ENCODE measurements at places on chromosomes 1 and 21.

GRCh38 chr1:203968761-203969160 is 104.2 kb upstream of the SOX13 start:
- DNase-seq, result no peak

- DNase-seq, result peak; percentile 22
Observed at GRCh38 chr1:151898519-151898991, 10.8 kb downstream of the THEM4 start.

DNA sequence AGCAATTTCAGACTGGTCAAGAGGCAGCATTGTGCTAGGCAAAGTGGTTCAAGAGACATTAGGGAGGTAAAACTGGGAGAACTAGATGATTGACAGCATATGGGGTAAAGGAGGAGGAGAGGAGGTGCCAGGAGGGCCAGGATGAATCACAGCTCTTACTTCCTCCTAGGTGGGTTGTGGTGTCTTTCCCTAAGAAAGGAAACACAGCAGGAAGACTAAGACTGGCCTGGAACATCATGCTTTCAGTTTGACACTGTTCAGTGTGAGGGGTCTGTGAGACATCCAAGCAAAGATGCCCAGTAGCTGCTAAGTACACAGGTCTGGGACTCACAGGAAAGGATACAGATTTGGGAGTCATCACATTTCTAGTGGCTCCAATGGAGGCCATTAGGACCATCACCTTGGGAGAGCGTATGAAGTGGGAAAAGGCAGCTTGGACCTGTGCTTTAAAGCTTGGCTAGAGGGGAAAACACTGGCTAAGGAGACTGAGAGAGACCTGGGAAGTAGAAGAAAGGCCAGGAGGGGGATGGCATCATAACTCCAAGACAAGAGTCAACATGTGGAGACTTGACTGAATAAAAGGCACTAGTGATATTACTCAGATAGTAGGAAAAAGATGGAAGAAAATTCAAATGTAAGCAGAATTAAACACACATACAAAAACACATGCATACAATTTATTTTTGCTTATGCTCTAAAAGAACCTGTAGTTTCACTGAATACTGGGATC is 17.3 kb downstream of the CD58 start:
- no peak for DNase-seq

DNA sequence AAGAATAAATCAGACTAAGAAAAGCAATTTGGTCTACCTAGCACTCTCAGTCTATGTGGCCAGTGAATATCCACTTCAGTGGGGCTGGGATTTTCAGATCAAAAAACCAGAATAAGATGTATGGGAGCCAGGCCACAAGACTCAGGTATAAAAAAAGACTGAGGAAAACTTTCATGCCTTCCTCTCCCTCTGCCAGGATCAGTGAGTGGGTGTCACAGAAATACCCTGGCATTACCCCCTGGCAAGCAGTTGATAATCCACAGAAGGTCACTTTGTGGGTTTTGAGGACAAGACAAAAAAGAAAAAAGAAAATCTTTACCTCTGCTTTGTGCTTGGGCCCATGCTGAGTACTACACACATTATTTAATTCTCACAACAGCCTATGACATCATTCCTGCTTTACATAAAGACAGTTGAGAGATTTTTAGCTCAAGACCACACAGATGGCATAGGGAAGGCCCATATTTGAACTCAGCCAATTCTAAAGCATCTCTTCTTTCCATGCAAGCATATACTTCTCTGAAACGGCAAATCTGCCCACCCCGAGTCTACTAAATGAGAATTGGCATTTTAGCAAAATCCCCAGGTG is 57.6 kb downstream of the DESI2 start:
- no peak for DNase-seq

DNA sequence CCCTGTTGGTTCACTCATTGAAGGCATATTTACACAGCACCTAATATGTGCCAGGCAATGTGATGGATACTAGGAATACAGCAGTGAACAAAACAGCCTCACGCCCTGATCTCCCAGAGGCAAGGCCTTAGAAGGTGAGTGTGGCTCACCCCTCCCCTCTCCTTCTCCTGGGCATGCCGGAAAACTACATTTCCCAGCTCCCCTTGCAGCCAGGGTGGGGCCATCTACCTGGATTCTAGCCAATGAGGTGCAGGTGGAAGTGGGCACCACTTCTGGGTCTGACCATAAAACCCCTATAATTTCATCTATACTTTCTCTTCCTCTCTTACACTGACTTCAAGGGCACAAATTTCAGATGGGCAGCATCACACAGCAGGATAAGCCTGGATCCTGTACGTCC is 63.8 kb downstream of the FBXO2 start:
- DNase-seq, result no peak

- DNase-seq, result no peak
Observed at GRCh38 chr1:242019018-242019417, 20.1 kb upstream of the MAP1LC3C start.

GRCh38 chr1:99648107-99648506 is 2.2 kb downstream of the PALMD start:
- no peak for DNase-seq

GRCh38 chr1:182794091-182794490 is 4.5 kb downstream of the NPL start:
- DNase-seq, result no peak

DNA sequence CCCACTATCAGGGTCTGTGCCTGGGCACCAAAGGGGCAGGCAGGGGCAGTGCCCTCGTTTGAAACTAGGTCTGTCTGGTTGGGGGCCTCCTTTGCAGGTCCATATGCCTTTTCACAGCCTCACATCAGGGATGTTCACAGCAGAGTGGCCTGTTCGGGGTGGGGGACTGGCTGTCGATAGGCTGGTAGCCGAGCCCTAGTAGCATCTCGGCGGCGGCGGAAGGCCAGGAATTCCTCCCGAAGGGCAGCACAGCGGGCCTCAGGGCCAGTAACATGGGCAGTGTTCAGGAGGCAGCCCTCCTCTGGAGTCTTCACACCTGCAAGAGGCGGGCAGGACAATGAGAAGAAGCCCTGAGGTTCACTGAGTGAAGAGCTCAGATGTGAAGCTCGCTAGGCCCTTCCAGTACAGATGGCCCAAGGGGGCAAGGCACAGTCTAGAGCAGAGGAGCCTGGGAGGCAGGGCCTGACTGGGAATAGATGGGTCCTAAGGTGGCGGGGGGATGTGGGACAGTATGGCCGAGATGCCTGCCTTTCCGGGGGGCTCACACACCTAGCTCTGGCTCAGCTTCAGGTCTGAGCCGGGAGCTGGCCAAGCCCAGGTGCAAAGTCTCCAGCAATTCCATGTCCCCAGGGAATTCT is 2.0 kb upstream of the TAGLN2 start:
- no peak for DNase-seq

DNA sequence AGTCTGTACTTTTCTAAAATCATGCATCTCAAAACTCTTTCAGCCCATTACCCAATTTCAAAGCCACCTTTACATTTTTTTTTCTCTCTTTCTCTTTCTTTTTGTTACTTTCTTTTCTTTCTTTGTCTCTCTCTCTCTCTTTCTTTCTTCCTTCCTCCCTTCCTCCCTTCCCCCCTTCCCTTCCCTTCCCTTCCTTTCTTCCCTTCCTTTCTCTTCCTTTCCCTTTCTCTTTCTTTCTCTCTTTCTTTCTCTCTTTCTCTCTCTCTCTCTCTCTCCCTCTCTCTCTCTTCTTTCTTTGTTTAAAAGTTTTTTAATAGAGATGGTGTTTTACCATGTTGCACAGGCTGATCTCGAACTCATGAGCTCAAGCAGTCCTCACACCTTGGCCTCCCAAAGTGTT is 11.5 kb downstream of the ZMYM4 start:
- DNase-seq, result no peak

DNA sequence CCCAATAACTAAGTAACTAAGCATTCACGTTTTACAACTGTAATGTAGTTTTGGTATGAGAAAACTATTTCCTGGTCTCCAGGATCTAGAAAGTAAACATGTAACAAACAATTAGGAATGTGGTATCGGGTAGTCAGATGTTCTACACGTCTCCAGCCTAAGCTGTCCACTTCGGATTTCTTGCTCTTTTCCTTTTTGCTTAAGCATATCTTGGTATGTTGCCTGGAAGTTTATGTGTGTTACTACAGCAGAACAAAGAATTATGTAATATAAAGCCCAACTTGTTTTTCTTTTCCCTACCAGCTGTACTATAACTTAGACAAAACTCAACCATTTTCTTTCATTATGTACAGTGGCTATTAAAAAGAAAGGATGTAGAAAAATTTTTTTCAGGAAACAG is 20.4 kb upstream of the WARS2 start:
- no peak for DNase-seq

GRCh38 chr1:55217226-55217986 is 2.2 kb upstream of the USP24 start:
- DNase-seq, result no peak

- no peak for DNase-seq
Observed at GRCh38 chr1:210625715-210626114, 297.0 kb downstream of the HHAT start.

- DNase-seq, result no peak
Observed at GRCh38 chr21:34945288-34945687, 103.8 kb downstream of the RUNX1 start.

- DNase-seq, result no peak
Observed at GRCh38 chr1:193019442-193020026, 39.6 kb downstream of the UCHL5 start.

- no peak for DNase-seq
Observed at GRCh38 chr1:230747890-230748800, 957 bp downstream of the CAPN9 start.

- no peak for DNase-seq
Observed at GRCh38 chr1:3168678-3169077, 99.7 kb downstream of the PRDM16 start.

DNA sequence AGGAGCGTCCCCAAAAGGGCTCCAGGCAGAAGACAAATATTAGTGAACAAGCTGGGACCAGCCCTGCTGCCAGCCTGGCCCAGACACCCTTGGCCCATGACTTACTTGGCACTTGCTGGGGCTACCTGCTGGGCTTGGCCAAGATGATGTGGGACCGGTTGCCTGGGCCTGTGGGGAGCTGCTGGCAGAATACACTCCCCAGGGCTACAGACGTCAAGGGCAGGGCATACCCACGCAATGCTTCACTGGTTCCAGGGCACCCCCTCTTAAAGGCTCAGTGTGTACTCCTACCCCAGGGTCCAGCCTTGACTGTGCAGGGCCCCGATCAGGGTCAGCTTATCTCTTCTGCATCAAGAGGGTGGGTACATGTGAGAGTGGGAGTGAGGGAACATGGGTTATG is 106.5 kb upstream of the SLC2A1 start:
- no peak for DNase-seq

DNA sequence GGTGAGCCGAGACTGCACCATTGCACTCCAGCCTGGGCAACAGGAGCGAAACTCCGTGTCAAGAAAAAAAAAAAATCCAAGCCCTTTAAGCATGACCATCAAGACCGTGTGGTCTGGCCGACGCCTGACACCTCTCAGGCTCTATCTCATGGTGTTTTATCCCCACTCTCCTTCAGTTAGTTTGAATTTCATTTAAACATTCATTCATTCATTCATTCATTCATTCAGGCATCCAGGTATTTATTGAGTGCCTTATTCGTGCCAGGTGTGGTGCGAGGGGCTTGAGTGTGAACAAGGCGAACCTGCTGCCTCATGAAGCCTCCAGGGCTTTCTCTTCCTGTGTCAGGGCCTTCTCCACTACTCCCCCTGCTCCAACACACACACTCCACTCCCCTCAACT is 22.6 kb upstream of the OPRD1 start:
- no peak for DNase-seq

GRCh38 chr1:16717336-16718098 is 22.8 kb upstream of the RNU1-4 start:
- no peak for DNase-seq

DNA sequence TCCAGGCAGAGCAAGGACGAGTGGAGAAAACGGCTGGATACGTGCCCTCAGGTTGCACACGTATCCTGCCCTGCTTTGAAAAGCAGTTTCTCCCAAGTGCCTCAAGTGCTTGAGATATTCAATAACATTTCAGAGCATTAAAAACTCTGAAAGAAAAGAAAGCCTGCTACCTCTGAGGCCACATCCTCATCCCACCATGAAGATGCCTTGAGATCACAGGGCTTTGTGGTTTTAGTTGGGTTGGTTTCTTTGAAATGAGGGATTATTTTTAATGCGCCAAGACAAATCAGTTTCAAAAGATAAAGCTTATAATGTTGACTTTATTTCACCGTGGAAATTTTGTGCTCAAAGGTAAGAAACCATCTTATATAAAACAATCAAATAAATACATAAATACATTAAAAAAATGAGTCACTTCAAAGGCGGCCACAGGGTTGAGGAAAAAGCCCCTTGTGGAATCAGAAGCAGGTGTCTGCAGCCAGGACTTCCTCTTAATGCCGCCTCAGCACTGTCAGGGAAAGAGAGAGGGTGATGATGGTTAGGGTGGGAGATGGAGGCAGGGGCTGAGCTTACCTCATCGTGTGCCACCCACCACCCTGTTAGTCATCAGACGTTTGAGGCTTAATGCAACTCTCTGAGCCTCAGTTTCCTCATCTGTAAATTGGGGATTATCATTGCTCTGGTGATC is 1.4 kb downstream of the NPPB start:
- DNase-seq, result no peak

GRCh38 chr1:109793089-109793485 is 29.4 kb upstream of the EPS8L3 start:
- no peak for DNase-seq

DNA sequence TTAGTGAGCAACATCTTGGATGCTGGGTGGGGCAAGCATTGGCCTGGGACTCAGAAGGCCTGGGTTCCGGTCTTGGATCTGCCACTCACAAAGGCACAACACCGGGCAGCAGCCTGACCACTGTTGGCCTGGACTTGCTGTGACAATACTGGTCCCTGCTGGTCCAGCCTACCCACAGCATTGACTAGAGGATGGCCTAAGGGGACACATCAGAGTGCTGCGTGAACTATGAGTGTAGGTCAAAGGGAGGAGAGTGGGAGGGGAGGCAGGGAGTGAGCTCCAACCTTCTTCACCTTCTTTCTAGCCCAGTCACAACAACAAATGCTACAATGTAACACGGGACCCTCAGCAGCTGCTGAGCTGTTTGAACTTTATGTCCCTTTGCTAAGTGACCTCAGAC is 31.1 kb downstream of the TMEM50A start:
- no peak for DNase-seq

DNA sequence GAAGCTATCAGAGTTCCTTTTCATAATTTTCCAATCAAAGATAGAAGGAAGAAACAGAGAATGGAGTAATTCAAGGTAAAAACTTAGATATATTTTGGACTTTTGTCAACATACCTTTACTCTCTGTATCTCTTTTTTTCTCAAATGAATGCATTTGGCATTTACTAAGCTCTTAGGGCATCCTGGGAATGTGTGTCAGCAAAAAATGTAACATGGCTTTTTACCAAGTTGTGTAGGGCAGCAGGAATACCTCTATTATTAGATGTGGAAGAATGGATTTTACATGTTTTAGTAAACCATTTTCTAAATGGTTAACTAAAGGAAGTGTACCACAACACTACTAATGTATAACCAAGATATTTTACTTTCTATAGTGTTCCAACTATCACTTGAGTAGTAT is 4.2 kb upstream of the COL11A1 start:
- no peak for DNase-seq

- DNase-seq, result no peak
Observed at GRCh38 chr1:86468501-86468977, at the start of gene CLCA1. Gene CLCA1 (plus strand): TSS chr1:86468927. CDS start chr1:86468972, 45 bp downstream.

GRCh38 chr21:25979845-25980616 is 190.5 kb downstream of the APP start:
- DNase-seq, result no peak

All from stimulated activated CD8-positive, alpha-beta memory T cell treated with anti-CD3 and anti-CD28 coated beads, Interleukin-7, amount 100 ng/mL, for 1 hour (primary cell).